ENCODE measurements at places on chromosomes 5 and 9. TPM values are rescaled to one million over a fixed set of nuclear protein-coding genes. Genes with fewer than 3 reads are reported as not detected.

DNA sequence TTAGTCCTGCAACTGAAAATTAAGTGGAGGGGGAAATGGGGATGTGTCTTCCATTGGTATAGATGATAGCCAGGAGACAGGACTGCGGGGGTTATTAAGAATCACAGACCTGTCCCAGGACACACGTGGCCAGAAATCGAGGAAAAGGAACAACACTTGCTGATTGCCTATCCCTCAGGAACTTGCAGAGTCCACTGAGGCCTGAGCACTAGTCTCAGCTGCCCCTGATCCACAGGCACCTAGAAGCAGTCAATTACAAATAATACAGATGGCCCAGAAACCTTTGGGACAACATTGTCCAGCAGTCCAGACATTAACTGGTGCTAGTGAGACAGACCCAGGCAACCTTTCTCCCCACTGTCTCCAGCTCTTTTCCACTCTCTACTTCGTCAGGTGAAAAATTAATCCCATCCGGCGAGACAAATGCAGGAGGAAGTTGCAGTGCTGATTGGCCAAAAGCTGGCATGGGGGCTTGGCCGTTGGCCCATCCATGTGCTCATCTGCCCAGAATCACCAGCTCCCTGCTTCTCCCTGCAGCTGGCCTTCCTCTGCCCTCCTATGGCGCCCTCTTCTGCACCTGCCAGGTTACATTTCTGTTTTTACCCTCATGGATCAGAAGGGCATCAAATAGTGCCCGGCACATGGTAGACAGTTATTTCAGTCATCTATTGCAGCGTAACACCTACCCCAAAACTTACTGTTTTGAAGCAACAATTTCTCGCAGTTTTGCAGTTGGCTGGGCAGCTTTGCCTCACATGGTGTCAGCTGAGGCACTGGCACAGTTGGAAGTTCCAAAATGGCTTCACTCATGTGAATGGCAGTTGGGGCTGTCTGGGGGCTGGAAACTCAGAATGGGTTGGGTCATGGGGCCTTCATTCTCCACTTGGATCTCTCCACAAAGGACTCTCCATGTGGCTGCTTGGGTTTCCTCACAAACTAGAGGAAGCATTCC is 3.6 kb upstream of the B4GALT1 start:
- peak; percentile 74 for DNase-seq
- H3K27me3 ChIP-seq: no peaks in the 10 kb centered on the region
- H3K27ac ChIP-seq: no peak overlapping the region
- no peak overlapping the region for H3K4me3 ChIP-seq
- peaks cover 16% of the 10 kb centered on the region for H3K4me1 ChIP-seq

GRCh38 chr5:132451387-132451786 is 39.2 kb downstream of the IRF1 start:
- no peaks in the 10 kb centered on the region for H3K27me3 ChIP-seq
- no peak overlapping the region for H3K4me3 ChIP-seq
- DNase-seq: no peak

GRCh38 chr5:175894793-175895192 is 23.4 kb downstream of the CPLX2 start:
- H3K4me1 ChIP-seq: no peaks in the 10 kb centered on the region
- H3K4me3 ChIP-seq: no peak overlapping the region
- DNase-seq: no peak
- no peaks in the 10 kb centered on the region for H3K27me3 ChIP-seq

DNA sequence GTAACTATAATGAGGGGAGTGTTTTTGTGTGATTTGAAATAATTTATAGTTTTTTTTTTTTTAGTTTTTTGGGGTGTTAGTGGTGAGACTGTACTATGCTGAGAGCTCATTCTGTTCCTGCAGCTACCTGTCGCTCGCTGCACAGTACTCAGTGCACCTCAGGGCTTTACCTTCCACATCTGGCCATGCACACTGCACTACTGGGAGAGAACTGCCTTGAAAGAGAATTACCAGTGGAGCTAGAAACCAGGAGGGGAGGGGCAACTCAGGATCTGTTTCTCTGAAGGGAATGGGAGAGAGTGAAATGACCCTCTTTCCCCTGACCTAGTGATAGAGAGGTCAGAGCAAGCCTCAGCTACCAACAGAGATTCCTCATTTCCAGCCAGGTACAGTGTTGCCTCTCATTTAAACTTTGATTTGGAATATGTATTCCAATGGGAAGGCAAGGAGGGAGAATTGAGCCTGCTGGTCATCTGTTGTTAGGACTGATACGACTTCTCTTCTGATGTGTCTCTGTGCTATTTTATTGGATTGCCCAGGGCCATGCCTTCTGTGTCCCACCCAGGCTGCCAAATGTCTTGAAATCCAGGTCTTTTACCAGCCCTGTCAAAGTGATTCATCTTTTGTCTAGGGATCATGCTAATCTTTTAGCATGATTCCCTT is 8.9 kb downstream of the ATG10 start:
- peaks cover 24% of the 10 kb centered on the region for H3K36me3 ChIP-seq
- no peaks in the 10 kb centered on the region for H3K27me3 ChIP-seq
- H3K27ac ChIP-seq: no peak overlapping the region
- H3K4me1 ChIP-seq: no peaks in the 10 kb centered on the region
- H3K4me3 ChIP-seq: no peak overlapping the region

- no peaks in the 10 kb centered on the region for H3K36me3 ChIP-seq
- no peaks in the 10 kb centered on the region for H3K4me1 ChIP-seq
- DNase-seq: no peak
- H3K4me3 ChIP-seq: no peak overlapping the region
- H3K27me3 ChIP-seq: no peaks in the 10 kb centered on the region
Observed at GRCh38 chr9:89555451-89556375, 49.1 kb upstream of the GADD45G start.

DNA sequence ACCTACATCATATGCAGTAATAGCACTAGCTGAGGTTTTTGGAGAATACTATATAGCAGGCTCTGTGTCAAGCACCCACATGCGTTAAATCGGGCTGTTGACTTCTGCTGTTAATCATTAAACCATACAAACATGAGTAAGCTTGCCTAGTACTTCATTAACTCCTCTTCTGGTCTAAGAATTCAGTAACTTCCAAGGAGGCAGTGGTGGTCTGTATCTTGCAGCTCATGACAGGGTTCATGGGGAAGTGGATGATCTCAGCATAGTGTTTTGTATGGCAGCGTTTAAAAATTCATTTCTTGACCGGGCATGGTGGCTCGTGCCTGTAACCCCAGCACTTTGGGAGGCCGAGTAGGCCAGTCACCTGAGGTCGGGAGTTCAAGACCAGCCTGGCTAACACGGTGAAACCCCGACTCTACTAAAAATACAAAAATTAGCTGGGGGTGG is at the start of gene HAVCR1:
HAVCR1 (minus strand) TSS at position 24 of the 447 bp plus-strand sequence. CDS start 1,173 bp downstream, outside the sequence.
- H3K27ac ChIP-seq: no peak within 1 kb of the TSS
- H3K4me3 ChIP-seq: no peak within 1 kb of the TSS

DNA sequence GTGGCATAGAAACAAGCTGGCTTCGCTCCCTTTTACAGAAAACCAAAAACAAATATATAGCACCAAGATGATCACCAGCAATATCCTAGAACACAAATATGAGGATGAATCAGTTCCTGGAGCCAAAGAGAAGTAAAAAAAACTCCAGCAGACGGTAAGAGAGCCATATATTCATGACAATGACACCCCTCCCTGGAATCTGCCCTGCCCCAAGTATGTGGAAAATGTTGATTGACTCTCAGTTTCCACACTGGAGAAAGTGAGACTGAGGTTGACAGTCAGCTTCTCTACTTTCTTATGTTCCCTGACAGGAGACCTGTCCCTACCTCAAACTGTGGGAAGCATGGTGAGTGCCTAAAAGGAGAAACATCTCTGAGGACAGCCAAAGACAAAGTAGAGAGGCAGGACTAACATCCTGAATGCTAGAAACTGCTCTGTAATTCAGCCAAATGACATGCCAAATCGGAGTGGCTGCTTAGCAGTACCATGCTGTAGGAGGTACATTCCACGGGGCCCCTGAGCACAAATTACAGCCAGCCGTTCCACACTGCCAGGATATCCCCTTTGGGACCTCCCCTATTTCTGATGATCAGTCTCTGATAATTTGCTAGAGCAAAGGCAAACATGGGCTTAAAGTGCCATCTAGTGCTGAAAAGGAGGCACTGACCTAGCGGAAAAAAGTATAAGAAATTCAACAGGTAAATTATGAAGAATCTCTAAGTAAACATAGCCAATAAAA is 424.0 kb upstream of the RGMB start:
- H3K4me1 ChIP-seq: no peaks in the 10 kb centered on the region
- DNase-seq: no peak
- no peaks in the 10 kb centered on the region for H3K27me3 ChIP-seq
- no peak overlapping the region for H3K4me3 ChIP-seq
- no peaks in the 10 kb centered on the region for H3K36me3 ChIP-seq

DNA sequence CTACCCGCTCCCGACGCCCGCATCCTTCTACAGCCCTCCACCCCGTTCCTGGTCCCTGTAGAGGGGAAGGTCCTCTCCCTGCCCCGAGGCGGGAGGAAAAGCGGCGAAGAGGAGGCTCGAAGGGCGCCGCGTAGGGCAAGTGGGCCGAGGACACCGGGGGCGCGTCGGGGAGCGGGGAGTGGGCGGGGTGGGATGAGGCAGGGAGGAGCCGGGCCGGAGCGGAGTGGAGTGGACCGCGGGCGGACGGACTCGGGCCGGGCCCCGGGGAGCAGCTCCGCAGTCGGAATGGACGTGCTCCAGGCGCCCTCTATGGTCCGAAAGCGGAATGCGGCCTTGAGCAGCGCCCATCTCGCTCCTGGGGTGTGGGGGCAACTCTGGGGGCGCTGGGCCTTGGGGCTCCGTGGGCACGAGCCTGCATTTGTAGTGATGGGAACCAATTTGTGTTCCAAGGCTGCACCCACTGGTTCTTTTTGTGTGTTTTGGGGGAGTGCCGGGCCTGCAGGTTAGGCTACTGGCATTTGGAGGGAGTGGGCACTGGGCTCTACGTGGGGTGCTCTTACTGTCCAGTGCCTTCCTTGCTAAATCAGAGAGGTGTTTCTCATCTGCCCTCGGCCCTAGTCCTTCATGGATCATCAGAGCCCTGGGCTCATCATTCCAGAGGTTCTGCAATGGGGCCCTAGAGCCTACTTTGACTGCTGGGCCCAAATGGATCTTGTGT is 7.3 kb downstream of the IRX1 start:
- H3K4me1 ChIP-seq: peaks cover 11% of the 10 kb centered on the region
- H3K27ac ChIP-seq: no peak overlapping the region
- H3K4me3 ChIP-seq: no peak overlapping the region
- H3K27me3 ChIP-seq: peaks cover 94% of the 10 kb centered on the region
- DNase-seq: peak; percentile 55

DNA sequence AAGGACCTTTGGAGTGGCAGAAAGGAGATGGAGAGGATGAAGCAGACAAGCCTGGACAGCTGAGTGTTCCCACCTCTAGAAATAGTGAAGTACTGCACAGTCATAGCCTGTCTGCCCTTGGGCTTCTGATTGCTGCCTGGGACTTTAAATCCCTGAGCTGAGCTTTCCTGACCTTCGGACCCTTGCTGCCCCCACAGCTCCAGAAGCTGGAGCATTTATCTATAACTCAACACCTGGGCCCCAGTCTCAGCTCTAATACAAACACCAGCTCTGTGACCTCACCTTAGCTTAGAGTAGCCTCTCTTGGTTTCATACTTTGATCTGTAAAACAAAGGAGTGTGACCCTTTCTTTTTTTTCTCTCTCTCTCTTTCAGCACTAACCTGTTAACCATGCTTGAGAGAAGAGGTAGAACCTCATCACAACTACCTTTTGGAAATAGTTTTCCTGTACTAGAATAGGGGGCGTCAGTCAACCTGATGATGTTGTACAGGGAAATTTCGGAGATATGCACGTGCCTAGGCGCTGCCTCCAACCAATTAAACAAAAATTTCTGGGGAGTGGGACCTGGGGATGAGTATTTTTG is 25.4 kb upstream of the ELL2 start:
- H3K27ac ChIP-seq: no peak overlapping the region
- no peaks in the 10 kb centered on the region for H3K27me3 ChIP-seq
- no peaks in the 10 kb centered on the region for H3K36me3 ChIP-seq
- H3K4me1 ChIP-seq: no peaks in the 10 kb centered on the region
- no peak overlapping the region for H3K4me3 ChIP-seq

DNA sequence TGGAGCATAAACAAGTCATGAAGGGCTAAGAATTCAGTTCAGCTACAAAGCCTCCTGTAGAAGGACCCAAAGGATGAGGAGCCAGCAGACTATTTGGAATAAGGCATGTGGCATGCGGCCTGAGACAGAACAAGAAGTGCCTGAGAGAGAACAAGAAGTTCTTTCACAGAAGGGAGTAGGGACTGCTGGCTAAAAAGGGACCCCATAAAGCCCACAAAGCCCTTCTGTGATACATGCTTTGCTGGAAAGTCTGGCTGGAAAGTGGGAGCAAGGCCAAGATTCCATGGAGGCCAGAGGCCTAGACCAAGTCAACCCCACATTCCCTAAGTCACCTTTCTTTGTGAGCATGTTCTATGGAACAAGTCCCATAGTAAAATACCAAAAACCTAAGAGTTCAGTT is 35.9 kb upstream of the UBAP2 start:
- no peaks in the 10 kb centered on the region for H3K4me1 ChIP-seq
- peak overlapping the region; percentile 78 for H3K27ac ChIP-seq
- DNase-seq: peak; percentile 41
- no peaks in the 10 kb centered on the region for H3K27me3 ChIP-seq
- H3K4me3 ChIP-seq: no peak overlapping the region
- peaks cover 35% of the 10 kb centered on the region for H3K36me3 ChIP-seq

- no peaks in the 10 kb centered on the region for H3K4me1 ChIP-seq
- peaks cover 15% of the 10 kb centered on the region for H3K27me3 ChIP-seq
- H3K36me3 ChIP-seq: no peaks in the 10 kb centered on the region
- no peak for DNase-seq
- H3K4me3 ChIP-seq: no peak overlapping the region
Observed at GRCh38 chr9:37105234-37105633, 15.1 kb upstream of the ZCCHC7 start.

DNA sequence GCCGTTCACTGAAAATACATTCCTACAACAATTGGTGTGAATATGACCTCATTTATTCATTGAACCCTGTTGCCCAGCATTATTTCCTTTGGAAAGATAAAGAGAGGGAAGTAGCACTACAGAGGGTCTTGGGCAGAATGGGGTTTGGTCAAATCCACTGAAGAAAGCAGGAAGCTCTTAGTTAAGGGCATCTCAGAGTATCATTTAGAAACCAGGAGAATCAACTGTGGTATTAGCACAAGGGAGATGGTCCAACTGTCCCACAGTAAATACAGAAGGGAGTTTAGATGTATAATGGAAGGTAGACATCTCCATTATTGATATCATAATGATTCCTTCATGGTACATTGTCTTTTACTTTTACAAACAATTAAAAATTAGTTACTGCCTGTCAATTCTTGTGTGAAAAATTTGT is 47.1 kb downstream of the LIX1 start:
- no peaks in the 10 kb centered on the region for H3K27me3 ChIP-seq
- no peak overlapping the region for H3K4me3 ChIP-seq
- no peaks in the 10 kb centered on the region for H3K4me1 ChIP-seq
- no peaks in the 10 kb centered on the region for H3K36me3 ChIP-seq
- DNase-seq: no peak

PDZD2 gene
- 82.9 TPM for total RNA-seq

ARL10 gene
- total RNA-seq: 3.4 TPM

TEX10 gene
- 10.5 TPM for total RNA-seq

SH3RF2 gene
- total RNA-seq: 495 TPM

PCDHA11 gene
- total RNA-seq: not detected

Measured in heart left ventricle (tissue), 16 donors.